ENCODE measurements at places on chromosomes 6 and 20. TPM values are rescaled to one million over a fixed set of nuclear protein-coding genes. Genes with fewer than 3 reads are reported as not detected.

DNA sequence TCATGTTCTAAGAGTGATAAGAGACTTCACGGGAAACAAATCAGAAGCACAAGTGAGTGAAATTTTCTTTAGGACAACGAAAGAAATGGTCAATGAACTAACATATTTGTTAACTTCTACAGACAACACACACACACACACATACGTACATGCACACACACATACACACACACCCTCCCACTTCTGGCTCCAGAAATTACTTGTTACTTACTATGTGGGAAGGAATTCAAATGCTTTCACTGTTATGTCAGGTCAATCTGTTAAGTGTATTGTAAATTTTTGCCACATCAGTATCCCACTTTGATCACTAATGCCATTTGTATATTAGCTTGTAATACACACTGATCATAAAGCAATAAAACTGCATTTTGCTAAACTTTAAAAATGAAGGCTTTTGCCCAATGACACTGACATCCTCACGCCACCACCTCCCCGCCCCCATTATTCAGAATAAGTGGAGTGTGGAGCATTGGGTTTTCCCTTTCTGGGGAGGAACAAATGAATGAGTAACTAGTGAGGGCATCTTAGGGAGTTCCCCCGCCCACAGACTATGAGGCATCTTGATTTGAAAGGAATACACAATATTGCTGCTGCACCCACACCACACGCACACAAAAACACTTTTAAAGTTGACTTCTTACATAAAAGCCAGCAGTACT, 76.2 kb downstream of the ATXN1 start:
- peak; percentile 95 for DNase-seq

- no peak for DNase-seq
Observed at GRCh38 chr6:77930952-77931351, 278.1 kb downstream of the MEI4 start.

DNA sequence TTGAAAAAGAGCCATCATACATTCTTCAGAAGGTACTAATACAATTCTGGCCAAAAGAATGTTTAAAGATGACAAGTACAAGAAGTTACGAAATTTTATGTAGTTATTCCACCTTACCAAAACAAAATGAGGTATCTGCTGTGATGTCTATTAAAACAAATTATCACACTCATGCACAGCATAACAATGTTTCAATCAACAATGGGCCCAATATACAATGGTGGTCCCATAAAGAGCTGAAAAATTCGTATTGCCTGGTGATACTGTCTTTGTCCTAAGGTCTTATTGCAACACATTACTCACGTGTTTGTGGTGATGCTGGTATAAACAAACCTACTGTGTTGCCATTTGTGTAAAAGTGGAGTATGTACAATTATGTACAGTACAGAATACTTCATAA, 3.6 kb upstream of the NUP153 start:
- DNase-seq = no peak

GRCh38 chr20:10536531-10536930, 101.4 kb downstream of the SLX4IP start:
- peak; percentile 51 for DNase-seq

DNA sequence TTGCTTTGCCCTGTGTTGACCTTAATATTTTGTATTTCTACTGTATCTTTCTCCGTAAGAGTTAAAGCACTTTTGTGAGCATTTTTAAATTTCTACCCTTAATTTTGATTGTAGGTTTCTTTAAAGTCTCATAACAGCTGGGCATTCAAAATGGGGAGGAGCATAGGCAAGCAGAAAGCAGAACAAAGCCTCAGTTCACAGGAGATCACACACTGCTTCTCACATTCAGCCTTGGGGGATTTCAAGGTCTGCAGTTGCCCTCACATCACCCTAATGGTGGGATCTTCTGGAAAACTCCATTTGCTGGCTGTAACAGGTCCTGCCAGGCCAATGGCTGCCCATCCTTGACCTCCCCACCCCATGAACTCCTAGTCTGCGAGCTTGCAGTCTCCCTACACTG, 292.9 kb downstream of the PHACTR1 start:
- DNase-seq = no peak

Gene RRAGD
- 20.1 TPM for total RNA-seq

Gene BMP2
- not detected for total RNA-seq

Gene ANKRD6
- 2.8 TPM for total RNA-seq
